Suprapubic skin (tissue), 4 donors: ENCODE measurements at places on chromosomes 2 and 18. TPM values are rescaled to one million over a fixed set of nuclear protein-coding genes. Genes with fewer than 3 reads are reported as not detected.

- no peak for DNase-seq
- no peak overlapping the region for H3K27ac ChIP-seq
- H3K4me1 ChIP-seq: no peaks in the 10 kb centered on the region
- no peaks in the 10 kb centered on the region for H3K27me3 ChIP-seq
- H3K36me3 ChIP-seq: no peaks in the 10 kb centered on the region
- no peak overlapping the region for H3K4me3 ChIP-seq
These were observed 123.1 kb upstream of the ARL4C start for GRCh38 chr2:234620018-234620417.

DNA sequence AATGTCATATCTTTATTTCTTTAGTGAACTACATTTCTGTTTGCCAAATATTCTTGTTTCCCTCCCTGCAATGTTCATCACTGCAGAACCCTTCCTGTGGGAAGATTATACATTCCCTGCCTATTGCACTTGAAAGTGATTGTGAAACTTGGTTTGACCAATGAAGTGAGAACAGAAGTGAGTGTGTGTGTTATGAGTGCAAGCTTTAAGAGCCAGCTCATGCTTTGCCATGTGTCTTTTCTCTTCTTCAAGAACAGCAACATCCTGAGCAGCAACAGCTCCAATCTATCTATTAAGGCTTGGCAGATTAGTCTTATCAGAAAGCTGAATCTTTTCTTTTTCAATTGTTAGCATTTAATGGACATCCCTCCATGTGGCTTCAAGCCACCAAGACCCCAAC, 42.0 kb upstream of the UBE2E3 start:
- no peaks in the 10 kb centered on the region for H3K27me3 ChIP-seq
- no peak overlapping the region for H3K27ac ChIP-seq
- no peak overlapping the region for H3K4me3 ChIP-seq
- no peaks in the 10 kb centered on the region for H3K36me3 ChIP-seq
- H3K4me1 ChIP-seq: no peaks in the 10 kb centered on the region
- DNase-seq: no peak

GRCh38 chr18:26477828-26478466, 70.4 kb downstream of the KCTD1 start:
- H3K27ac ChIP-seq: no peak overlapping the region
- DNase-seq: no peak
- peaks cover 6% of the 10 kb centered on the region for H3K36me3 ChIP-seq
- H3K4me3 ChIP-seq: no peak overlapping the region
- peaks cover 6% of the 10 kb centered on the region for H3K4me1 ChIP-seq

DNA sequence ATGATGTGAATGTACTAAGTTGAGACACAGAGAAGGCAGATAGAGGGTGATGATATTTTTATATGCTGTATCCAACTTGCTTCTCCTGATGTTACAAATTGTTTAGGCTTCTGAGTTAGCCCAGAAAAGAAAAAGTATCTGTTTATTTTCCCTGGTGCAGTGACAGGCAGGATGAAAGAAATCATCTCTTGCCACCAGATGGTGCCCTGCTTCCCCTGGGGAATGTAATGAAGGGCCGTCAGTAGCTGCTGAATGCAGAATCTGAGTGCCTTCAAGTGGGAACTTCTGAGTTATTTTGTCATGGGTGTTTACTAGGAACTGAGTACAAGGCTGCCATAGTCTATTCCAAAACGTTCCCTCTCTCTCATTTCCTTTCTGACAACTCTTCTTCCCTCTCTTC, 525.6 kb downstream of the MBD2 start:
- no peak overlapping the region for H3K27ac ChIP-seq
- no peak for DNase-seq
- no peak overlapping the region for H3K4me3 ChIP-seq
- no peaks in the 10 kb centered on the region for H3K27me3 ChIP-seq

DNA sequence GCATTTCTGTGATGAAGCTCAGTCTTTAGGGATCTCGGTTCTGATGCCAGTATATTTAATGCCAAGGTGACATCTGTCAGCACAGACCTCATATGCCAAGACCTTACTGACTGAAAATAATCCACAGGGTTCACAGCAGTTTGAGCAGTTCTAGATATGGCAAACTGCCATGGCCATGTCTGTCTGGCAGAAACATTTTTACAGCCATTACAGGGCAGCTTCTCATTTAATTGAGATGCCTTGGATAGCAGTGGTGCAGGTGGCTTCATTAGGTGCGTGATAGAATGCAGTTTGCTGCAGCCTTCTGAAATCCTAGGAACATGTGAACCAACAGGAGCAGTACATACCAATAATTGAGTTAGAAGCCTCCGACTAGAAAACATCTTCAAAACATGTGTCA, 510.6 kb downstream of the XIRP2 start:
- no peak overlapping the region for H3K27ac ChIP-seq
- no peaks in the 10 kb centered on the region for H3K27me3 ChIP-seq
- H3K36me3 ChIP-seq: no peaks in the 10 kb centered on the region

DNA sequence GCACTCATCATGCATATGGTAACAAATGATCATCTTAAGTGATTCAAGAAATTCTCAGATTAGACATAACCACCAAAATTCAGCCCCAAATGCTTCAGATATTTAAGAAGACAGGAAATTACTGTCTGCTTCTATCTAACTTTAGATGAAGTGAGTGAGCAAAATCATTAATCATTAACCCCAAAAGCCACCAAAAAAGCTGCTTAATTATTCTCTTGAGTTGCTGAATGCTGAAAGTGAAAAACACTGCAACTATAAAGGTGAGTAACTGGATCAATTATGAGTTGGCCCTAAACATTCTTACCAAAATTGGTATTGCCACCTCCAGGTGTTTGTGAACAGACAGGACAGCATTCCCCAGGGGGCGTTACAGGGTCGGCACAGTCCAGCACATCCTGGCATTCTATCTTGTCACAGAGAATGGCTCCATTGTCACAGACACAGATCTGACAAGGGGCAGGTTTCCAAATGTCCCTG, 69.6 kb downstream of the COL5A2 start:
- H3K27me3 ChIP-seq: no peaks in the 10 kb centered on the region
- DNase-seq: no peak
- H3K4me1 ChIP-seq: no peaks in the 10 kb centered on the region

The CFAP65 gene
- total RNA-seq: not detected

The GALR1 gene
- 0.16 TPM for total RNA-seq

The CCDC85A gene
- total RNA-seq: 2.7 TPM
